ENCODE measurements at places on chromosomes 16 and 17.

DNA sequence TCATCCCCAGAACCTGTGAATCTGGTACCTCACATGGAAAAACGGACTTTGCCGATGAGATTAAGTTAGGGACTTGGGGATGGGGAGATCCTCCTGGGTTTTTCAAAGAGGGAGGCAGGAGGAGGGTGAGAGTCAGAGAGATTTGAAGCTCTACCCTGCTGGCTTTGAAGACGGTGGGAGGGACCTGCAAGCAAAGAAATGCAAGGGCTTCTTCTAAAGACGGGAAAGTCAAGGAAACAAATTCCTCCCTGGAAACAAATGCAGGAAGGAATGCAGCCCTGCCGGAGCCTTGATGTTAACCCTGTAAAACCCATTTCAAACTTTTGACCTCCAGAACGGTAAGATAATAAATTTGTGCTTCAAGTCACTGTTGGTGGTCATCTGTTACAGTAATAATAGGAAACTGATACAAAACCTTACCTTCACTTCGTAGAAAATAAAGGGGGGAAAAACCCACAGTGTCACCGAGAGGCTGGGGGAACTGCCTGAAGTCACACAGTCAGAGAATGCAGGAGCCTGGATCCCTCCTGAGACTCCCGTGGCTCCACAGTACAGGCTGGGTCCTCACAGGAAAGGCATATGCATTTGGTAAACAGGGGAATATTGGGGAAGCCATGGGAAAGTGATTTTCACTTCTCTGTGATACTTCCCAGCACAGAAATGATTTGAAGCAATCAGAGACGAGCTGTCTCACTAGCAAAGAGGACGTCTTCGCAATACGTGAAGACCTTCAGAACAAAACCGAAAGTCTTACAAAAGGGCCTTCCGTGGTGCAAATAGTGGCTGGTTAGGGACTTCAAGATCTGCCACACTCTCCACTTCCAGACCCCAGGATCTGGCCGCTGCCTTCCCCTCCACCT lies 58.9 kb upstream of the CLEC3A start:
- no peak for DNase-seq

- no peak for DNase-seq
Measured at GRCh38 chr16:56367764-56368163, 57.6 kb downstream of the AMFR start.

DNA sequence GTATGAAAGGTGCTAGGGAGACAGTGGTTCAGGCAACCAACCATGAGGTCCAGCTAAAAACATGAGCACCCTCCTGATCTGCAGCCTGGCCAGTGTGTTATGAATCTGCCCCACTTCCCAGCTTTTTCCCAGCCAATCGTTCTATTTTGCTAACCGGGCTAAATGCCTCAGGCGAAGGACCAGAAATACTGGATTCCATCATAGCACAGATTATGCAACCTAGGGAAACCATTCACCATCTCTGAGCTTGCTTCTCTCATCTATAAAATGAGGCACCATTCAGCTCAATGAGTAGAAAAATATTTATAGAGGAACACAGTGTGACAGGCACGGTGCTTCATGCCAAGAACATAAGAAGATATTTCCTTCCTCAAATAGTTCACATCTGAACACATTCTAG lies 45.2 kb upstream of the NUDT7 start:
- DNase-seq: no peak

DNA sequence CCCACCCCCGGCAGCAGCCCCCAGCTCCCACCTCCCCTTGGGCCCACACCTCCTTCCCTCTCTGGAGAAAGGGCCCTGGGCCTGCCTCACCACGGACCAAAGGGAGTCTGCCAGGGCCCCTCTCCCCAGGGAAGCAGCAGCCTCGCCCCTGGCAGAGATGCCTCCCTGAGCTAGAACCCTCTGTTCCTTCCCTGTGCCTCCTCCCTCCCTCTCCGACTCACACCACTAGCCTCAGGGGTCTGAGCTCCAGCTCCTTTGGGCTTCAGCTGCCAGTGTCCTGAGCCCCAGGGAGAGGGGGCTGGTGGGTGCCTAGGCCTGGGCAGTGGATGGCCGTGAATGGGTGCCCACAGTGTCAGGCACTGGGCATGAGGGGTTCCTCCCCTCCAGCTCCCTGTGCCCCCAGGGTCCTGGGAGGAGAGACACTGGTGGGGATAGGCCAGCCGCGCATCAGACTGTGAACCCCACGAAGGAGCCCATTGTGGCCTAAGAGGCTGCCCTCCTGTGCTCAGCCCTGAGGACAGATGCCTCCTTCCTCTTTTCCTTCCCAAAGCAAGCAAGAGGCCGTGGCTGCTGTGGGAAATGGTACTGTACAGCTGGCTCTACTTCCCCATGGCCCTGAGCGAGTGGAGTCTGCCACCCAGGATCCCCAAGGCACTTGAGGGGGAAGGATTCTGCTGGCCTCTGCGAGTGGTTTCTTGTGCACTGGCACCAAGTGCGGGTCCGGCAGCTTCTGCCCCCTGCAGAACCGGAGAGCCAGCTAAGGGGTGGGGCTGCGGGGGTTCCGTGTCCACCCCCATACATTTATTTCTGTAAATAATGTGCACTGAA lies 20.7 kb downstream of the MMP15 start:
- DNase-seq: no peak

DNA sequence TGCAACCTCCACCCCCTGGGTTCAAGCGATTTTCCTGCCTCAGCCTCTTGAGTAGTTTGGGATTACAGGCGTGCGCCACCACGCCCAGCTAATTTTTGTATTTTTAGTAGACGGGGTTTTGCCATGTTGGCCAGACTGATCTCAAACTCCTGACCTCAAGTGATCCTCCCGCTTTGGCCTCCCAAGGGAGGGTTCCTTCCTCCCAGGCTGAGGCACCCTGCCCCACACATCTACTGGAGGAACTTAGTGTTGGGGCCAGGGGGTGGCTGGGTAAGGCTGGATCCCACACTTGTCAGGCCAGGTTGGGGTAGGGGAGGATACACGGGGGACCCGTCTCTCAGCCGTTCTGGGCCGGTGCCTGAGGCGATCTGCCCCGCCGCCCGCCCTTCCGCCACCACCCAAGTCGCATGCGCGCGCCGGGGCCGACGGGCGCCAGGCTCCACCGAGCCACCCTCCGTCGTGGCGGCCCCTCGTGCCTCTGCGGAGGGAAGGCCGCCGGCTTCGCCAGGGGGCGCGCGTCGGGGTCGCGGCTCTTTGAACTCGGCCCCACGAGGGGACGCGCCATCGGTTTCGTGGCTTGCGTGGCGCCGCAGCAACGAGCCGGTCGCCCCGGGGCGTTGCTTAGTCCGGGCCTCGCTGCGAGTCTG lies 15.9 kb downstream of the GRB7 start:
- no peak for DNase-seq
